ENCODE measurements at places on chromosomes 3 and 15.

DNA sequence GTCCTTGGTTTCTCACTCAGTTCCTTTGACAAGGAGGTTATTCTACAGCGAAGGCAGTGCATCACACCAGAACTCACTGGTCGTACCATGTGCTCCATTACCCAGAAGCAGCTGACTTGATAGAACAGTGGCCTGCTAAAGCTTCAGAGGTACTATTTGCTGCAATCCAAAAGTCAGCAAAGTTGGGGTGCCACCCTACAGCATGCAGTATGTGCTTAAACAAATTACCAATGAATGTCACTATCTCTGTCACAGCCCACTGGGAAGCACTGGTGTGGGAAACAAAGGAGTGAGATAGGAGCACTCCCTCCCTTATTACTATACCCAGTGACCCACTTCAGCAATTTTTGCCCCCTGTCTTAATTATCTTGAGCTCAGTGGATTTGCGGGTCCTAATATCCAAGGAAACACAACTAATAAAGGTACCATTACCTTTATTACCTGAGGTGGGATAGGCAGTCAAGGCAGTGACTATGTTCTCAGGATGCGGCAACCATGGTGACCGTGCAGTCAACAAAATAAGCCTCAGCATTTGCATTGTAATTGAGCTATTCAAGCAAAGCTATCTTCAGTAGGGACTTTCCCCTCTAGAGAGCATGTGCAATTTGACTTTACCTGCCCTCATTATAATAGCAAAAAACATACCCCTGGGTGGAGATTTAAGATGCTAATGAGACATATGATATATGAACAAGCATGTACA lies 199.4 kb downstream of the OCA2 start:
- H3K27ac ChIP-seq = no peak overlapping the region
- H3K27me3 ChIP-seq = no peaks in the 10 kb centered on the region
- no peak overlapping the region for H3K4me3 ChIP-seq
- no peak for DNase-seq
- H3K36me3 ChIP-seq = no peaks in the 10 kb centered on the region
- H3K4me1 ChIP-seq = no peaks in the 10 kb centered on the region

- no peak overlapping the region for H3K4me3 ChIP-seq
- no peaks in the 10 kb centered on the region for H3K36me3 ChIP-seq
- no peaks in the 10 kb centered on the region for H3K27me3 ChIP-seq
Measured at GRCh38 chr3:127044996-127045395, 62.1 kb downstream of the PLXNA1 start.

GRCh38 chr3:82002986-82003642 lies 241.7 kb upstream of the GBE1 start:
- no peaks in the 10 kb centered on the region for H3K27me3 ChIP-seq
- DNase-seq = no peak
- no peaks in the 10 kb centered on the region for H3K4me1 ChIP-seq
- H3K27ac ChIP-seq = no peak overlapping the region
- no peaks in the 10 kb centered on the region for H3K36me3 ChIP-seq

- no peak overlapping the region for H3K4me3 ChIP-seq
- H3K4me1 ChIP-seq = no peaks in the 10 kb centered on the region
- no peak for DNase-seq
- H3K27me3 ChIP-seq = no peaks in the 10 kb centered on the region
Measured at GRCh38 chr3:147328711-147329110, 77.6 kb downstream of the ZIC4 start.

- H3K36me3 ChIP-seq = peaks cover 3% of the 10 kb centered on the region
- DNase-seq = no peak
- no peaks in the 10 kb centered on the region for H3K27me3 ChIP-seq
- no peak overlapping the region for H3K4me3 ChIP-seq
- H3K27ac ChIP-seq = no peak overlapping the region
- no peaks in the 10 kb centered on the region for H3K4me1 ChIP-seq
Measured at GRCh38 chr3:674116-674515, 418.7 kb upstream of the CNTN6 start.

- H3K27ac ChIP-seq = no peak overlapping the region
- DNase-seq = no peak
- H3K27me3 ChIP-seq = no peaks in the 10 kb centered on the region
- H3K4me1 ChIP-seq = peaks cover 91% of the 10 kb centered on the region
- H3K36me3 ChIP-seq = peaks cover 15% of the 10 kb centered on the region
Measured at GRCh38 chr3:15297608-15298350, 34.6 kb downstream of the SH3BP5 start.

DNA sequence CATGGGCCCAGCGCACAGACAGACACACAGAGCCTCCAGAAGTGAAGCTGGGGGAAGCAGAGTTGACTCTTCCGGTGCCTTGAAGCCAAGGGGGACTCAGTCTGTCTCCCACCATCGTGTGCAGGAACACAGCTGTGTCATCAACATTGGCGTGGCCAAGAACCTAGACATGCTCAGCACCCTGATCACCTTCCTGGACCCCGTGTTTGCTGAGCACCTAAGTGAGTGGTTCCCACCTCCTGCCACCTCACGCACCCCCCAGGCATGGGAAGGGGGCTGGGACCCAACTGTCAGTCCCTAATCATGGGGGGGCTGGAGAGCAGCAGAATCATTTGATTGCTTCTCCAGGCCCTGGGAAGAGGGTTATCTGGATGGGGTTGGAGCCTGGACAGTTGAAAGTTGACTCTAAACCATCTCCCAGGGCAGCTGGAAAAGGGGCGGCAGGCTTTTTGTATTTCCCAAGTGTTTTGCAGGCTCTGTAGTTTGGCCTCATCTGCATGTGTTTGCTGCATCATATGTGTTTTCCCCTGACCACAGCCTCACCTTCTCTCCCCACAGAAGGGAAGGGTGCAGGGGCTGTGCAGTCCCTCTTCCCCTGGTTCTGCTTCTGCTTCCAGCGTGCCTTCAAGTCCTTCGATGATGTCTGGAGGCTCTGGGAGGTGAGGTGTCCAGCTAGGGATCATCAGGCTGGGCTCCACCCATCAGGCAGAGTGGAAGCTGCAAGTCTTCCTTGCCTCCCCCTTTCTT lies 12.8 kb downstream of the TBC1D21 start:
- H3K4me3 ChIP-seq = no peak overlapping the region
- no peaks in the 10 kb centered on the region for H3K27me3 ChIP-seq
- H3K27ac ChIP-seq = no peak overlapping the region
- no peaks in the 10 kb centered on the region for H3K36me3 ChIP-seq
- no peak for DNase-seq
- H3K4me1 ChIP-seq = no peaks in the 10 kb centered on the region

DNA sequence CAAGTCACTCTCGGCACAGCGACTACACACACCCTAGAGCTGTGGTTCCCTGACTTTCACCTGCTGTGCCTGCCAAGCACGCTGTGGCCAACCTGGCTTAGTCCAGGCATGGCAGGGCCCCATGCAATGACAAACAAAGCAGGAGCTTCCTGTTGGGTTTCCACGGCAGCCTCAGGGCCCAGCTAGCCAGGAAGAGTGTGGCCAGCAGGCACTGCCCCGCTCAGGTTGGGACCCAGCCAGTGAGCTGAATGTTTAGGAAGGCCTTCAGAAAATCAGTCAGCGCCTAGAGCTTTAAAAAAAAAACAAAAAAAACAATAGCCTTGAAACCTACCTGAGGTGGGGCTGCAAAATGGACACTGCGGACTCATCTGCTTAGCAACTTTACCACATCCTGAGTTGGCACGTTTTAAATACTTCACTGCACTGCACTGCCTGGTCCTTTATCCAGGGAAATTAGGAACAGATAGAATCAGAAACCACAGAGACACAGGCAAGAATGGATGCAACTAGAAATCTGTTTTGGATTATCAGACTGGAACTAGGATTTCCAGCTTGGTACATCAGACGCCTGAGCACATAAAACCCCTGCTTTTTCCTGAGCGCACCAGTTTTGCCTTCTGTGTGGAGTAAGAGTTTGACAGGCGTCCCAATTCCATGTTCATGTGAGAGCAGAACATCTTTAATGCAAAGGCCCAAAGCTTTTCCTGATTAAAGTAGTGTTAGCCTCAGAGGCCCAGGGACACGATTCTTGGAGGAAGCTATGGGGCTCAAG lies 36.2 kb upstream of the LDHAL6B start:
- H3K27me3 ChIP-seq = no peaks in the 10 kb centered on the region
- DNase-seq = no peak
- H3K4me1 ChIP-seq = no peaks in the 10 kb centered on the region
- no peaks in the 10 kb centered on the region for H3K36me3 ChIP-seq
- no peak overlapping the region for H3K27ac ChIP-seq
- no peak overlapping the region for H3K4me3 ChIP-seq

- no peaks in the 10 kb centered on the region for H3K4me1 ChIP-seq
- no peak for DNase-seq
- H3K4me3 ChIP-seq = no peak overlapping the region
- no peak overlapping the region for H3K27ac ChIP-seq
- H3K27me3 ChIP-seq = no peaks in the 10 kb centered on the region
Measured at GRCh38 chr15:47486040-47486439, 231.3 kb upstream of the SEMA6D start.

DNA sequence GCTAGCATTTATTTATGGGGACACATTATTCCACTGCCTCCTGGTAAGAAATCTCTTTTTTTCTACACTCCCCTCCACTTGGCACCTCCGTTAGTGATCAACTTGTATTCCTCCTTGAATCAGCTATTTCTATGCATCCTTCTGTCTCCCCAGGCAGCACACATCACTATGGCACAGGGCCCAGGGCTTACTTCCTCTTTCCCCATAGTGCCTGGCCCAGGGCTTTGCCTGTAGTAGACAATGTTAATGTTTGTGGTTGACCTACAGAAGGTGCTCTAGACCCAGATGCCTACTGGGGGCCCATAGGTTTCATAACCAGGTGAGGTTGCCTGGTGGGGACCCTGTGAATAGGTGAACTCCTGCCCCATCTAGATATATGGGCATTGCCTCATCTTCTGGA lies 44.9 kb downstream of the EPHB1 start:
- H3K27me3 ChIP-seq = no peaks in the 10 kb centered on the region
- no peaks in the 10 kb centered on the region for H3K4me1 ChIP-seq
- no peaks in the 10 kb centered on the region for H3K36me3 ChIP-seq
- H3K4me3 ChIP-seq = no peak overlapping the region

- H3K4me1 ChIP-seq = peaks cover 18% of the 10 kb centered on the region
- H3K27me3 ChIP-seq = no peaks in the 10 kb centered on the region
- no peaks in the 10 kb centered on the region for H3K36me3 ChIP-seq
- no peak for DNase-seq
- no peak overlapping the region for H3K27ac ChIP-seq
Measured at GRCh38 chr3:186184021-186184420, 75.1 kb upstream of the ETV5 start.

DNA sequence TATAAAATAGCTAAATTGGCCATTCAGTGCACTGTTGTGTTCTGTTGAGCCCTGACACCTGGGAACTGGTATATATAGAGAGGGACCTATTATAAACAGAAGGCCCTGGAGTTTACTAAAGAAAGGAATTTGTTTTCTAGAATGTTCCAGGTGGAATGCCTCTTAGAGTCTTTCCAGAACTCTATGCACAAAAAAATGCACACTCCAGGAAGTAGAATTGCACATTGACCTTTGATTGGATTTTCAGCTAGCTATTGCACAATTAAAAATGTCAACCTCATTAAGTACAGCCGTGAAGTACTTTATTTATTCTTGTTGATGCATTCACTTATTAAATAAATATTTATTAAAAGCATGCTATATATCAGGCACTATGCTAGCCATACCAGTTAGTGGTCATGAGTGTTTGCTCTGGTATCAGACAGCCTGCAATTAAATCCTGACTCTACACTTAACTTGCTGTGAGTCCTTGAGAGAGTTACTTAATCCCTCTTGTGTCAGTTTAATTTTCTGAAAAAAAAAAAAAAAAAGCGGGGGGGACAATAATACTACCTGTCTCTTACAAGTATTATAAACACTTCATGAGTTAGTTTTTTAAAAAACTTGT lies 40.8 kb downstream of the NDUFB4 start:
- H3K27me3 ChIP-seq = no peaks in the 10 kb centered on the region
- no peak overlapping the region for H3K4me3 ChIP-seq
- H3K36me3 ChIP-seq = no peaks in the 10 kb centered on the region
- no peak for DNase-seq
- H3K27ac ChIP-seq = no peak overlapping the region

DNA sequence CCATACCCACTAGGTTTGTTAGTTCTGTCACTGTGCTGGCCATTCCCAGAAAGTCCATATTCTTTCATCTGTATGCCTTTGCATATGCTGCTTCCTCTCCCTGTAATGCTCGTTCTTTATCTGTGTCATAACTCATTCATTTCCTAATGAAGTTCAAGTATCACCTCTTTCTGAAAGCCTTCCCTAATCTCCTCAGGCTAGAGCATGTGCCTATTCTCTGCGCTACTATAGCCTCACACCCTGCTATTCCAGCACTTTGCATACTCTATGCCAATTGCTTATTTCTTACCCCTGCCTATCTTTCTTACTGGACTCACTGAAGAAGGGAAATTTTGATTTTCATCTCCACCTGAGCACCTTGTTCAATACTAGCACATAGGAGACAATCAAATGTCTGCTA lies 25.6 kb upstream of the C2CD4B start:
- H3K27me3 ChIP-seq = no peaks in the 10 kb centered on the region
- no peak overlapping the region for H3K27ac ChIP-seq
- H3K36me3 ChIP-seq = no peaks in the 10 kb centered on the region
- no peak overlapping the region for H3K4me3 ChIP-seq
- DNase-seq = no peak

DNA sequence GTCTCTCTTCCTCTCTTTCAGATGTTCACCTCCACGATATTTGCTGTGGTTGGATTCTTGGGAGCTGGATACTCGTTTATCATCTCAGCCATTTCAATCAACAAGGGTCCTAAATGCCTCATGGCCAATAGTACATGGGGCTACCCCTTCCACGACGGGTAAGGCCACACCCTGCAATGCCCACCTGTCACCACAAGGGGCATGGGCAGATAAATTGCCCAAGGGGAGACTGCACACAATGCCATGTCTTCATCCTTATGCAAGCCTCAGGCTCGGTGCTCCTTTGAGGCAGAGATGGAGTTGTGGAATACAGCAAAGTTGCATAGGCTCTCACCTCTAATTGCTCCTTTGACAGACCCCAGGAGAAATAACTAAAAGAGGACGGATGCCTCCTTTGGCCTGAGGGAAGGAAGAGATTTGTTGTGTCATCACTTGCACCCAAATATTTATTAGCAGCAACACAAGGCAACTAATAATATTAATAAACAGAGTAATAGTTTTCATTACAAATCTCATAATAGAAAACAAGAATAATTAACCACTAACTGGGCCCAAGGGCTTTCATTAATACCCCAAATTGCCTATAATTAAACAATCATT lies 13.2 kb downstream of the TM4SF4 start:
- no peaks in the 10 kb centered on the region for H3K27me3 ChIP-seq
- H3K27ac ChIP-seq = no peak overlapping the region
- H3K36me3 ChIP-seq = no peaks in the 10 kb centered on the region
- H3K4me3 ChIP-seq = no peak overlapping the region

All from CD8-positive, alpha-beta memory T cell (primary cell).